ENCODE measurements at places on chromosomes 3 and 15.

GRCh38 chr3:156533205-156533604 is 21.7 kb downstream of the SSR3 start:
- no peak for DNase-seq

GRCh38 chr3:185959609-185960521 is 22.1 kb upstream of the TRA2B start:
- DNase-seq = no peak

GRCh38 chr3:74173090-74173489 is 441.4 kb downstream of the CNTN3 start:
- no peak for DNase-seq

GRCh38 chr3:135982404-135982761 is 16.9 kb downstream of the PPP2R3A start:
- no peak for DNase-seq

DNA sequence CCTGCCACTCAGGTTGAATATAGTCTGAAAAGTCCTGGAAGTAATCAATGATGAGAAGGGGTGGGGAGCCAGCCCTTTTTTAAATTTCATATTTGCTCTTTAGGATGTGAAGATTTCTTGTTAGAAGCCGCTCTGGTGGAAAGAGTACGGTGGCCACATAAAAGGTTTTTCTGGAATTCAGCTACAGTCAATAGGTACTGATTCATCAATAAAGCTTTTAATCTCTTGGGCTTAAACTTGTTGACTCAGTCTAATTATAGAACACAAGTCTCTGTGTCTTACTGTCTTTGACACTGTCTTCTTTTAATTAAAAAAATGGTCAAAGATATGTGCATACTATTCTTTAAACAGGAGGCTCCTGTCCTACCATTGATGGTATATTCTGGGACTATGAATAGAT is 99.9 kb upstream of the TP63 start:
- DNase-seq = no peak

- DNase-seq = no peak
Measured at GRCh38 chr3:43786526-43787305, 96.0 kb downstream of the ABHD5 start.

DNA sequence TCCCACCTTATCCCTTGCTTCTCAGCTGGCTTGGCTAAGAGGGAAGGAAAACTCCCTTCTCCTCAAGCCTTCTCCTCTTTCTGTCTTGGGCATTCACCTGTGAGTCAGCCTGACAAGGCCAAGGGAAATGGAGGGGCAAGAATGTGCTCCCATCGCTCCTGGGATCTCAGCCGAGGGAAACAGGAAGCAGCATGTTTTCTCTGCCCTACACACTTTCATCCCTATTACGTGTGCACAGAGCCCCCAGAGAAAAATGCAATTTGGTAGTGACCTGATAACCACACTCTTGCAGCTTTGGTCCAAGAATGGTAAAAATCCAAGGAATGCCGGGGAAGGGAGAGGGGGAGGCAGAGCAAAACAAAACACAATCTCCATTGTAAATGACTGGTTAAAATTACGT is 32.9 kb upstream of the MTMR10 start:
- DNase-seq = no peak

DNA sequence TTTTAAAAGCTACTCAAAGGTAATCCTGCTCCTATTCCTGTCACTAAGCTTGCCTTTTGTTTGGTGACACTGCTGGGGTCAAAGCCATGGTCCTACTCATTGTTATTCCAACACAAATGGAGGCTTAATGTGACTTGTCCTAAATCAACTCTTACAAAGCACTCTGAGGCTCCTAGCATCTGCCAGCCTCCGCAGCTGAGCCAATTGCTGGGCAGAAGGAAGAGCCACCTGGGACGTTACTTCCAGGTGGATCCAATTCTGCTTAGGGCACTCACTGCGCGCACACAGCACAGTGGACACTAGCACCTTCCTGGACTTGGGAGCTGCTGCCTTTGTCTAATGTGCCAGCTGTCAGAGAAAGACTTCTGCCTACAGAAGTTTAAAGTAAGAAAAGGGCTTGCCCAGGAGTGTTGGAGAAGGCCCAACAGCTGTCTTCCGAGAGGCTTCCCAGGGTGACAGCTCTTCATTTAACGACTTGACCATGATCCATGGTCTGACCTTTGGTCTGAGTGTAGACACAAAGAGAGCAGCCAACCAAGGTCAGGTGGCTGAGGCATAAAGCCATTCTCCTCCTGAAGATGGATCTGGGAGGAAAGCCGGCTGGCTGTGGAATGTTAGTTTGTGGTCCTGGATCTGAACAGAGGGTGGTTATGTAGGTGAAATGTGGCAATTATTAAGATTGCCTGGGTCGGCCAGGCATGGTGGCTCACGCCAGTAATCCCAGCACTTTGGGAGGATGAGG is 102.2 kb downstream of the AQP9 start:
- DNase-seq = peak; percentile 21

DNA sequence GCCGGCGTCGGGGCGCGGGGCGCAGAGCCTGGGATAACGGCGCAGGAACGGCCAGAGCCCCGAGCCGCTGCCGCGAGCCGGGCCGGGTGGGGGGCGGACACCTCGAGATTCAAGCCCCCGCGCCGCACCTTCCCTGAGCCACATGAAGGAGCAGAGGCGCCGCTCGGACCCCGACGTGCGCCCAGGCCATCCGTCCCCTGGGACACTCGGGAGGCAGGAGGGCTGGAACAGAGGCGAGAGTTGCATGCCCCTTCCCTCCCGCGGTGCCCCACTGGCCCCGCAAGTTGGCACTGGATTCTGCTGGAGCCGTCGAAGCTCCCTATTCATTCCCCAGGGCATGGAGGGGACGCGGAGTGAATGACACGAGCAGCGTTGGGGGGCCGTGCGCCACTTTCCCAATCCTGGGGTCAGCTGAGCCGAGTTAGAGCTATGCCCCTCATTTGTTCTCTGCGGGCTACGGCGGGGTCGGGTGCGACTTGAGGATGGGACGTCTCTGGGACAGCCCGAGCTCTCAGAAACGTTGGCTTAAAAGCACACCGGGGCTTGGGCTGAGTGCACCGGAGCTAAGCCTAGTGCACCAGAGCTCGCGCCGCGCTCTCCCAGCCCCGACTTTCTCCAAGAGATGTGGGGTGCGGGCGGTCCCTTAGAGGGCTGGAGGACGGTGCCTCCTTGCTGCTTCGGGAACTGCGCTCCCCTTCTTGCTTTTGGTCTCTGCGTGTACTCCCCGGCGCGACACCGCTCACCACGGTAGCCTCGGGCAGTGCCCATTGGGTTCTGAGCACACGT is 588 bp downstream of the SLC6A1 start:
- DNase-seq = no peak

DNA sequence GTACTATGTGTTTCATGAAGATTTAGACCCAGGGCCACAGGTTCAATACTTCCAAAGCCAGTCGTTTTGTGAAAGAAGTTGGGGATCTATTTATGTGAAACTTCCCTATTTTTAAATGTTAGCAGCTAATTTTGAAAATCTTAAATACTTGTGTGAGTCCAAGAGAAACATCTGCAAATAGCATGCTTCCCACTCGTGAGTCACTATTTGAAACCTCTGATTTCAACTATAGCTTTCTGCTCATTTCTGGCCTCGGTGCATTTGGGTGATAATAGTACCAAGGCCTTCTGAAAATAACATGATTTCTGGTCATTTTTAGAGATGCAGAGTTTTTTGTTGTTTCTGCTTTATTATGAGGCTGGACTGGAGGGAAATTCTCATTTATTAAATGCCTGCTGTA is 110.0 kb downstream of the OPA1 start:
- DNase-seq = no peak

DNA sequence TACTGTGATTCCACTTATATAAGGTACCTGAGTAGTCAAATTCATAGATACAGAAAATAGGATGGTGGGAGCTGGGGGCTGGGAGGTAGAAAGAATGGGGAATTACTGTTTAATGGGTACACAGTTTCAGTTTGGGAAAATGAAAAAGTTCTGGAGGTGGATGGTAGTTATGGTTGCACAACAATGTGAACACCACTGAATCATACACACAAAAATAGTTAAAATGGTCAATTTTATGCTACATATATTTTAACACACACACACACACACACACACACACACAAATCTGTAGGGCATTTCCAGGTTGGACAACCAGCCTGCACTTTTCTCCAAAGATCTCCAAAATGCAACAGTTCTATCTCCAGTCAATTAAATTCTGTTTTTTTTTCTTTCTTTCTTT is 1.4 kb downstream of the CCDC32 start:
- no peak for DNase-seq

GRCh38 chr3:88003115-88003755 is 55.6 kb downstream of the CGGBP1 start:
- peak; percentile 4 for DNase-seq

- DNase-seq = no peak
Measured at GRCh38 chr3:197820550-197821335, 29.7 kb downstream of the LRCH3 start.

DNA sequence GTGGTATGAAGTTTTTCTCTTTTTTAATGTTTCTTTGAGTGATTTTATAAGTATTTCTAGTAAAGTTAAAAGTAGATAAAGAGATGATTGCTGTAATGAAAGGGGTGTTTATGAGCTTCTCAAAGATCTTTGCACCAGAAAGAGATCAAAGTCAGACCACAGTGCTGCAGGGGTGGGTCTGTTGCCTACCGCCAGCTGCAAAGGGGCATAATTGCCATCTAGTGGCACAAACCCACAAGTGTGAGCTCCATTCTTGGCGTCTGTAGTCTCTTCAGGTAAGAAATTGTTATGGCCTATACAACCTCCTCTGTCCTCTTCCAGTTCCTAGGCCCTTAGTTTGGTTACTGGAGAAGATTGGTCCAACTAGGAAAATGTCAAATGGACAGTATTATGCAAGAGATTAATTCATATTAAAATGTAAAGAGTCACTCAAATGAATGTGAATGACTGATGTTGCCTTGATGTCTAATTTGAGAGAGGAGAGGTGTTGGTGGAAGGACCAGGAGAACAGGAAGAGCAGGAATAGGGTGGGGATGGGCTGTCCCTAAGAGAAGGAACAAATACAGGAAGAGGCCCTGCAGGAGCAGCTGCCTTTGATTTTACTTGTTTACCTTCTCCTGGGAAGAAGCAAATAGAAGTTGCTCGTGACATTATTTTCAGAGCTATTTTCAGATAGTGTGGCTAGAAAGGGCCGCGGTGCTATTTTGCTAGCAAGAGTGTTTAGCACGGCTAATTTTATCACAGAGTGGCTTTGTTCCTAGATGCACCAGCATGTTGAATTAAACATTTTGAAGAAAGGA is 53.0 kb upstream of the GSK3B start:
- peak; percentile 90 for DNase-seq

- no peak for DNase-seq
Measured at GRCh38 chr3:23270423-23270822, 67.3 kb downstream of the UBE2E2 start.

GRCh38 chr3:71487418-71487817 is 96.1 kb downstream of the FOXP1 start:
- no peak for DNase-seq

DNA sequence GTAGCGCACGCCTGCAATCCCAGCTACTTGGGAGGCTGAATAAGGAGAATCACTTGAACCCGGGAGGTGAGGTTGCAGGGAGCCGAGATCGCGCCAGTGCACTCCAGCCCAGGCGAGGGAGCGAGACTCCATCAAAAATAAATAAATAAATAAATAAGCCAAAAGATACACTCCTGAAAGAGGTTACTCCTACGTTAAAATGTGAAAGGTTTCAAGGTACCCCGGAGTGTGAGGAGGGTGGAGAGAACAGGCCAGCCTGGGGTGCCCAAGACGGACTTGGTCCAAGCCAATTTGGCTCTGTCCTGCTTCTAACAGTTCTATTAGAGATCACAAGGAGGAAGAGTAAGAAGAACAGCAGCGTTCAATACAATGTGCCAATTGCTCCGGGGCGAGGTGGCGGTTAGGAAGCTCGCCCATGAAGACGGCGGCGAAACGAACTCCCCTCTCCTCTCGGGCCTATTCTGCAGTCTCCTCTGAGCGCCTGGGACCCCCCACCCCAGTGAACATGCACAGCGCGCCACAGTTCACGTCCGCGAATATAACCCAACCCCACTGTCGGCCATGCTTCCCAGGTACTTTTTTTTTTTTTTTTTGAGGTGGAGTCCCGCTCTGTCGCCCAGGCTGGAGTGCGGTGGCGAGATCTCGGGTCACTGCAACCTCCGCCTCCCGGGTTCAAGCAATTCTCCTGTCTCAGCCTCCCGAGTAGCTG is 942 bp downstream of the ELP6 start:
- DNase-seq = peak; percentile 12

DNA sequence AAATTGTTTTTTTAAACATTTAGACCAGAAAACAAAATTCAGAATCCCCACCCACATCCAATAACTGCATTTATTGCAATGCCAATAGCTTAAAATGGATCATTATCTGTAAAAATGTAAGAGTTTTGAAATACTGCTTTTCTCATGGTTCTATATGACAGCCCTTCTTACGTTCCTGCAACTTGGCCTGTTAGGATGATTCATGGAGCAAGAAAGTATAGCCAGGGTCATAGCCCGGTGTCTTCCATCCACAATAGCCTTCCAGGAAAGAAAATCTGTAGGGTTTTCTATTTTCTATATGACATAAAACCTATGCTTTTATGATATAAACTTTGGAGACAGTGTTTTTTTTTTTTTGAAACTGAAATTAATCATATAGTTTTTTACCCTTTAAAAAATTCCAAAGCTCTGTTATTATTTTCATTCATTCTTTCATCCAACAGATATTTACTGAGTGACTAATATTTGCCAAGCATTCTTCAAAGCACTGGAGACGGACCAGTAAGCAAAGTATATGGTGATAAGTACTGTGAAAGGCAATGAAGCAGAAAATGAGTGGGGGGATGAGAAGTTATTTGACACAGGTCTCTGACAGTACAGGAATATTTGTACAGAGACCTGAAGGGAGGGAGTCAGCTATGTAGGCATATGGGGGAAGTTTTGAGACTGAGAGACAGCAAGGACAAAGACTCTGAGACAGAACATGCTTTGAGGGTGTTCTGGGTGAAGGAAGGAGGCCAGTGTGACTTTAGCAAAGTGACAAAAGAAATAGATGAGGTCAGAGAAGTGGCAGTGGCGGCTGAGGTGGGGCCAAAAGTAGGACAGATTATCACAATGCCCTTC is 29.0 kb upstream of the SLC2A2 start:
- peak; percentile 18 for DNase-seq

DNA sequence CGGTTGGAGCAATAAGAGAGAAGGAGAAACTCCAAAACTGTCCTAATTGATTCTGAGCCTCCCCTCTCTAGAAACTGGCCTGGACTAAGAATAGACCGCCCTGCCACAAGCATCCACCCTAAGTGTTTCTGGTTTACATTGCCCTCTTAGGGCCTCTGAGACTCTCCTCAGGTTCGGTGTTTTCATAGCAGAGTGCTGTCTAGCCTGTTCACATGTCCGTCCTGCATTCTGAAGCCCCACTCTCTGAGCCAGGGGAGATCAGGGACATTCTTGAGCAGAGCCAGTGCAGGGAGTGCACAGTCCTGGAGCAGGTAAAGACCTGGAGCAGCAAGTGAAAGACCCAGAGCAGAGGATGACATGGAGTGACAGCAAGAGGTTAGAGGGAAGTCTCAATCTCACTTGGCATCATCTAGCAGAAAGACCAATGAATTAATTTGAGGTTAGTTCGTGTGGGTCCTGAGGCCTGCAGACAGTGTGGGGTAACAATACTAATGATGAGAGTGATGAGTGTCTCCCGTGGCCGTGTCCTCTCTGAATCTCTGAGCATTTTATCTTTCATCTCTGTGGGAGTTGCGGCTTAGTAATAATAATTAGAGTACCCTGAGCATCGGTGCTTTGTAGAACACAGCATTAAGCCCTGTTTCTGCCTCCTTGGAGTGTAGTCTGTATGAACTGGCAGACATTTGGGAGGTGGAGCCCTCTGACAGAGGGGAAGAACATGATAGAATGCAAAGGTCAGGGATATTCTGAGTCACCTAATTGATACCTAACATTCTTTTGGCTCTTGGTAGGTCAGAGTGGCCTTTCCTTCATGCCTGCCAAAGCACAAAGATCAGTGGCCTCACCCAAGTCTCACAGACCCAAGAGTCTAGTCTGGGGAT is 24.6 kb downstream of the MAPKBP1 start:
- DNase-seq = no peak

- DNase-seq = no peak
Measured at GRCh38 chr3:172018364-172018763, 21.0 kb upstream of the FNDC3B start.
